ENCODE measurements at places on chromosomes 2 and 18. TPM values are rescaled to one million over a fixed set of nuclear protein-coding genes. Genes with fewer than 3 reads are reported as not detected.

- no peak for DNase-seq
Measured at GRCh38 chr2:135676031-135676430, 65.6 kb upstream of the UBXN4 start.

- DNase-seq, result peak; percentile 54
Measured at GRCh38 chr2:145598434-145598833, 1078.5 kb upstream of the ZEB2 start.

- DNase-seq, result no peak
Measured at GRCh38 chr2:214902286-214902685, 92.8 kb upstream of the BARD1 start.

DNA sequence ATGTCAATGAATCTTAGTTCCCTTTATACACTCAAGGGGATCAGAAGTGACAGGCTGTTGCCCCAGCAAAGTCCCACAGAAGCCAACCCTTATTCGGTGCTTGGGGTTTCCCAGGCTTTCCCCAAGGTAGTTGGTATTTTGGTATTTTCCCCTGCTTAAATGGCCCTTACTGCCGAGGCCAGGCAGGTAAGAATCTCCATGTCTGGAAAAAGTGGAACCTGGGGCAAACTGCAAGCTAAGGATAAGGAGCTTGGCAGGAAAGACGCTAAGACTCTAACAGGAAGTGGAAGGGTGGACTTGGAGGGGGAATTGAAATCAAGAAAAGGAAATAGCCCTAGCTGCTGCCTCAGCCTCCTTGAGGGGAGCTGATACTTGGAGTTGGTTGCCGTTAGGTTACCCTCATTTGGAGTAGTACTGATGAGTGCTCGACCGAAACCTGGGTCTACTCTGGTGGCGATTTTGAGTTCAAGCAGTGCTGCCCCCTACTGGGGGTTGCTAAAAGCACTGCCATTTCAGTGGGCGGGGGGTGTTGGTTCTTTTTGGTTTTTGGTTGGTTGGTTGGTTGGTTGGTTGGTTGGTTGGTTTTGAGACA, 3.3 kb upstream of the GPBAR1 start:
- peak; percentile 76 for DNase-seq

GRCh38 chr2:96306370-96306769, 1.0 kb upstream of the SNRNP200 start:
- DNase-seq, result no peak

- DNase-seq, result no peak
Measured at GRCh38 chr2:27091746-27092695, 5.4 kb downstream of the KHK start.

- DNase-seq, result peak; percentile 81
Measured at GRCh38 chr18:45690975-45691815, 32.8 kb upstream of the SLC14A1 start.

DNA sequence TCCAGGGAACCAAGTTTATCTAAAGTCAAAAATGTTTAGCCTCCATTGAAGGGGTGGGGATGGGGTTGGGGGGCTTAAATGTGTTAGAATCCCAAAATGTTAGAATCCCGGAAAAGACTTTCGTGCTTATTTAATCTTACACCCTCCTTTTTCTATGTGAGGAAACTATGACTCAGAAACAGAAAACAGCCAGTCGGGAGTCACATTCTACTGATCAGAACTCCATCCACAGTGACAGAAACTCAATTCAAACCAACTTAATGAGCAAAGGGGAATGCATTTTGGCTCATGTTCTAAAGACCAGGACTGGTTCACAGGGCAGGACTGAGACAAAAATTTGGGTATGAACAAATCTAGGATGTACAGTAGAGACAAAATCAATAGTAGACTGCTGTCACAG, 31.9 kb upstream of the AFTPH start:
- no peak for DNase-seq

DNA sequence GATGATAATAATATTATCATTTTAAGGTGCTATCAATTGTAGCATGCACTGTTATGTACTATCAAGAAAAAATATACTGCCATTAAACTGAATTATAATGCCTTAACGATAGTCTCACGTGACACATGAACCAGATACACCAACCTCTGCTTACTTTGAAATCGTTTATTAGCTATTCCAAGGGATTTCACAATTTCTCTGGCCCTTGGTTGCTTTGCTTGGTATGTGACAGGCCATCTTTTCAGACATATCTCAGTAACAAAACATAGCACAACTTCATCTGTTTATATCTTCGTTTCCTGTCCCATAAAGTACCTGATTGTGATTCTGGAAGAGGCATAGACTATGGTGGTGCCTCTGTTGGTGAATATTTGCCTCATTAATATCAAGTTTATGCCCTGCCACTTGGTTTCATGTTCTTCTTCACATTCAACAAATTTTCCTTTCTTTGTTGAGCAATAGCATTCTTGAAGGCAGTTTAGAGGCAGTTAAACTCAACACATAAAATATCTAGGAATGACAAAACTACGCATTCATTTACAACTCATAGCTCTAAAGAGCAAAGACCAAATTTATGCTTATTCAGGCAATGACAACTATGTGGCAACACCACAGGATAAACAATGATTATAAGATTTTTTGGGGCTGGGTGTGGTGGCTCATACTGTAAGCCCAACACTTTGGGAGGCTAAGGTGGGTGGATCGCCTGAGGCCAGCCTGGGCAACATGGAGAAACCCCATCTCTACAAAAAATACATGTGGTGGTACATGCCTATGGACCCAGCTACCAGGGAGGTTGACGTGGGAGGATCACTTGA, 84.3 kb downstream of the MCFD2 start:
- DNase-seq, result no peak

DNA sequence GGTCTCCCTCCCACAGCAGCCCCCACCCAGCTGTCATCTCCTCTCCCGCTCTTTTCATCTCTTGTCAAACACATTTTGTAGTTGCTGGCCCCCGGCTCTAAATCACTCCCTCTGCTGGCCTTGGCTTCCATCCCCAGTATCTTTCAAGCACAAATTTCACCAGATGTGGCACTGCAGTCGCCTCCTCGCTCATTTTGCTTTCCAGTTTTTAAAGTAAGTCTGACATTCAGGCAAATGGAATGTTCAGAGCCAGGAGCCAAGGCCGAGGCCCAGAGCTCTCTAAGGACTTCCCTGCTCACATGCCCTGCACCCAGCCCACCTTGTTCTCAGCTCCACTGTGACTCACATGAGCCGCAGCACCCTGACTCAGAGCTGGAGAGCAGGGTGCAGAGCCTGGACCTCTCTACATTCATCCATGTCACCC, 158.4 kb downstream of the GALNT14 start:
- peak; percentile 48 for DNase-seq

DNA sequence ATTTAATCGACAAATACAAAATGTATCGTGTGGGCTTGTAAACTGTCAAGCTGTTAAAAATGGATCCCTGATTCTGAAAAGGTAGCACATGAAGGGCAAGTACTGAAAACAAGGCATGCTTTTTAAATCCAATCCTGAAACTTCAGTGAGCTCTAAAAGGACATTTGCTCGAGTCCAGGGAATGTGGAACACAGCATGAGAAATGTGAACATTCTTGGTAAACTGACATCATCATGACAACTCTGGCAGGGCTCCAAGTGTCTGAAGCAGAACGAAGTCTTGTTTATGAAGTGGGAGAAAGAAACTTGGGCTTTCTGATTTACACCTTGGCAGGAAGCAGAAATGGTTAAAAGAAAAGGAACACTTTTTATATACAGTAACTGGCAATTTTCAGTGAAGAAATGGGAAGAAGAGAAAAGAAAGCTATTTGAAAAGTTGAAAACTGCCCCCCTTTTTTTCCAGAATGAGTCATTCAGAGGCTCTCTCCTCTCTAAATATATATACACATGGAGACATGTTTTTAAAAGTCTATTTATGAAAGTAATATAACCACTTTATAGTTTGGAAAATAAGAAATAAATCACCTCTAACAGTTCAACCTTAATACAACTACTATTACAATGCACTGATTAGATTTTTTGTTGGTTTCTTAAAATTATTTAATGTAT, 120.8 kb downstream of the GAREM1 start:
- peak; percentile 98 for DNase-seq

DNA sequence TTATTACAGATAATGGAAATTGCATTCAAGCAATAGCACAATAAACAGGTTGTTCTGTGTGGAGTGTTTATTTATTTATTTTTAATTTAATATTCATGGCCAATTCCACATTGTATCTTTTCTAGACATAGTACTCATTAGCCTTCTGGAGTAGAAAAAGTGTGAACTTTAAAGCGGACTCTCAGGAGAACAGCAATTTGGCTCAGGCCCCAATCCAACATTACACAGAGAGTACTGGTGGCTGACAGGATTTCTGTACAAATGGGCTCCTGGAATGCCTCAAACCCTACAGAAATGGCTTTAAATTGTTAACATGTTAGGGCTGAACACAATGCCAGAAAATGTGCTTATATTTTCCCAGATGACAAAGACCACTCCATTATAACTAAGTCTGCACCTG, 533.9 kb upstream of the NXPH2 start:
- DNase-seq, result no peak

- no peak for DNase-seq
Measured at GRCh38 chr2:231791107-231791506, 4.9 kb downstream of the COPS7B start.

DNA sequence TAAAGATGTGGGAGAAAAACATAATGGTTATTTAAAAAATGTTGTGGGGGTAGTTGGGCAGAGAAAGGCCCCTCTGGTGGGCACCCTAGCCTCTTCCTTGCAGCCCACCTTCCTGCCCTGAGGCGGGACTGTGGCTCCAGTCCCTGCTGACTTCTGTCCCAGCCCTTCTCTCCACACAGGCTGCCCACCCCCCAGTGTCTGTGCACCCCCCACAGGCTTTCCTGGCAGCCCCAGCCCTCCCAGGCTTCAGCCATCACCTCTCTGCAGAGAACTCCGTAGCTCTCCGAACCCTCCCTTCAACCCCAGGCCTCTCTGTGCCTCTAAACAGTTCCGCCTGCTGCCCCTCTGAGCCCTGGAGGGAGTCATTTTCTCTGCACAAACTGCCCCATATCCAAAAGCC, 75.4 kb downstream of the DYSF start:
- no peak for DNase-seq

- no peak for DNase-seq
Measured at GRCh38 chr2:120398996-120399888, 53.3 kb downstream of the INHBB start.

DNA sequence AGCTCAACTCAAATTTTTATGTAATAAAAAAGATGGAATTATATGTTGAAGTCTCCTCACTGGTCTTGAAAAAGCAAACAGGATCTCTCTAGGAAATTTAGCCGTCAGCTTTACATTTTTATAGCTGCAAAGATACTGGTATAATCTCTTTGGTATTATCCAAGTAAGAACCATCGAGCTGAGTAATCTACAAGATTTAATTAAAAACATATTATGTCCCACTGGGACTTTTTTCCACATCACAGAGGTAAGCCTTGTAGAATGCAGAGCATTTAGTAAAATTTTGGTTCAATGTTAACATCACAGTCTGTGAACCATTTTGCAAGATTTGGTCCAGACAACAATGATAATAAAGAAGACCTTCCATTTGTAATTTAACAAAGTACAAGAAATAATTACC, 162.6 kb upstream of the SLC39A10 start:
- DNase-seq, result no peak

- DNase-seq, result no peak
Measured at GRCh38 chr2:216657086-216657855, 24.1 kb downstream of the IGFBP2 start.

DNA sequence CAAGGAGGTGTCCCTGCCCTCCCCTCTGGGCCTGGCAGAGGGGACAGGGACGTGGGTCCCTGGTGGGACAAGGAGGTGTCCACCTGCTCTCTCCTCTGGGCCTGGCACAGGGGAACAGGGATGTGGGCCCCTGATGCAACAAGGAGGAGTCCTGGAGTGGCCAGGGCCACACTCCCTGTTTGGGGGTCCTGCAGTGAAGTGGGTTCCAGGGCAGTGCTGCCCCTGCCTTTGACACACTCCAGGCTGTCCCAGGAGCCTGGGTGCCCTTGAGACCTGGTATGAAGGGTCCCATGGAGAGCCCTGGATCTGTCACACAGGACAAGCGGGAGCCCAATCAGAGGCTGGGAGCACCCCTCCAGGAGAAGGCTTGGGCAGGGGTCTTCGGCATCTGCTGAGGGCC, 75.8 kb upstream of the GPC1 start:
- DNase-seq, result no peak

GRCh38 chr18:53745224-53745967, 479.1 kb downstream of the MBD2 start:
- DNase-seq, result no peak

DNA sequence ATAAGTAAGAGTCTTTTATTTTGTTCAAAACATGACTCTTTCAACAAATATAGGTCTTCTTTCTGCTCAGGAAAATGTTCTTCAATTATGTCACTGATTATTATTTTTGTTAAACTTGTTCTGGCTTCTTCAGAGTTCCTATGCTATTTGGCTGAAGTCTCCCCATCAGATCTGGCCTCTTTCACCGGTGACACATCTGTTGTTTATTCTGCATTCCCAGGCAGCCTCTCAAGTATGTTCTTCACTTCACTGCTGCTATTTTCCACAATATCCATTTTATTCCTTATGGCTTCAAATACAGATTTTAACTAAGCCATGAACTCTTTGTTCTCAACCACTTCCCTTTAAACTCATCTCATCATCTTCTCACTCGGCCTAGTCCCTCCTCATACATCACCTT, 45.7 kb downstream of the HDAC4 start:
- DNase-seq, result peak; percentile 92

DNA sequence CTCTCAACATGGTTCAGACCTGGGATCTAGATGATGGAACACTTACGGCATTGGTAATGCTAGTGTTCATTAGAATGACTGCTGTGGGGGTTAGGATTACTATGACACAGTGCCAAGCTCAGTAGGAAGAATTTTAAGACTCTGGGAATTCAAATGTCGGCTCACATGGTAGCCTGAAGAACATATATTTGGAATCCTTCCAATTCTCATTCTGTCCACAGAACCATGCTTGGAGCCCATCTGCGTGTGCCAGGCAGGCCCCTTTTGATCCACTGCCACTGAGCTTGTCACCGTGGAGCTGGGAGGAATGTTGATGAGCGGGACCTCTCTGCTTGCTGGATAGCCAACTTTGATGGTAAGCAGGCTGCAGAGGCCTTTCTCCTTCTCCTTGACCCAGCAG, 322.0 kb upstream of the SOX11 start:
- DNase-seq, result peak; percentile 65

- DNase-seq, result no peak
Measured at GRCh38 chr2:53006980-53007379, 760.6 kb upstream of the CHAC2 start.

- no peak for DNase-seq
Measured at GRCh38 chr2:130346741-130347066, 4.0 kb downstream of the IMP4 start.

GRCh38 chr2:81087646-81088045, 783.1 kb upstream of the LRRTM1 start:
- DNase-seq, result peak; percentile 2

GRCh38 chr18:64717026-64717425, 568.1 kb upstream of the LINC00305 start:
- no peak for DNase-seq

The SLC30A3 gene
- polyA plus RNA-seq, result 0.22 TPM

The PIEZO2 gene
- polyA plus RNA-seq, result 35.3 TPM

The TANC1 gene
- 20.0 TPM for polyA plus RNA-seq

The AMER3 gene
- not detected for polyA plus RNA-seq

The RAB6D gene
- 1.2 TPM for polyA plus RNA-seq

The AOX1 gene
- polyA plus RNA-seq, result 1.8 TPM
